ENCODE measurements at places on chromosomes 13 and 19.

DNA sequence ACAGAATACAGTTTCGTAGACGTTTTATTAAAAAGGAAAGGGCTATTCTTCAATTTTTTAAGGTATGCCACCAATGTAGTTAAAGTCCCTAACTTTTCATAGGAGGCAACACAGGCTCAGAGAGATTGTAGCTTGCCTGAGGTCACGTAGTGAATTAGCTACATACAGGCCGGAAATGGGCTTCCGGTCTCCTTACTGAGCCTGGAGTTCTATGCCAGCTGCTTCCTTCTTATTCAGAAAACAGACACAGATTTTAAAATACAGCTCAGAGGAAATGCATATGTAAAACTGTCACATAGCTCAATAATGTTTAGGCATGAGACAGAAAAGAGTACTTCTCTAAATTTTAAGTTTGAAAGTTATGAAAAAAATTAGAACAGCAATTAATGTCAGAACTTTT is 85.4 kb upstream of the TUBA3C start:
- no peak for DNase-seq

- DNase-seq, result no peak
Measured at GRCh38 chr13:37648609-37649008, 50.0 kb upstream of the POSTN start.

- DNase-seq, result no peak
Measured at GRCh38 chr13:109665781-109666249, 120.6 kb downstream of the IRS2 start.

GRCh38 chr19:48121909-48122371 is 11.3 kb upstream of the PLA2G4C start:
- DNase-seq, result no peak

DNA sequence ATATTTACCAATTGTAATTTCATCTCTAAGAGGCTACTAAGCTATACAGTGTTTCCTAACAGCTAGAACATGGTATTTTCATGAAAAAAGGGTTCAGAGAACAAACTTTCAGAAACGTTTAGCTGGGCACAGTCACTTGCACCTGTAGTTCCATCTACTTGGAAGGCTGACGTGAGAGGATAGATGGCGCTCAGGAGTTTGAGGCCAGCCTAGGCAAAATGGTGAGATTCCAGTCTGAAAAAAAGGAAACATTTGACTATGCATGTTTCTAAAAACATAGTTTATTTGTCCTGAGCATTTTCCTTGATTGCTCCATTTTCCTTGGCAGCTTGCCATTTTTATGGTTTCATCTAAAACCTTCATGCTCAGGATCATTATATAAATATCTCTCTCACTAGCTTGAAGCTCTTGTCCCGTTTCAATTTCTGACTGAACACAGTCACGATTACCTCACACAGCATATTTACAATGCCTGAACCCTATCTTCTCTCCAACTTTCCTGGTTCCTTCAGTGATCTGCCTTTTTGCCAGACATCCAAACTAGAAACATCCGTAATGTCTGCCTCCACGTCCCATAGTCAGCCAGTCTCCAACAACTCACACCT is 200.8 kb downstream of the RGCC start:
- DNase-seq, result no peak

DNA sequence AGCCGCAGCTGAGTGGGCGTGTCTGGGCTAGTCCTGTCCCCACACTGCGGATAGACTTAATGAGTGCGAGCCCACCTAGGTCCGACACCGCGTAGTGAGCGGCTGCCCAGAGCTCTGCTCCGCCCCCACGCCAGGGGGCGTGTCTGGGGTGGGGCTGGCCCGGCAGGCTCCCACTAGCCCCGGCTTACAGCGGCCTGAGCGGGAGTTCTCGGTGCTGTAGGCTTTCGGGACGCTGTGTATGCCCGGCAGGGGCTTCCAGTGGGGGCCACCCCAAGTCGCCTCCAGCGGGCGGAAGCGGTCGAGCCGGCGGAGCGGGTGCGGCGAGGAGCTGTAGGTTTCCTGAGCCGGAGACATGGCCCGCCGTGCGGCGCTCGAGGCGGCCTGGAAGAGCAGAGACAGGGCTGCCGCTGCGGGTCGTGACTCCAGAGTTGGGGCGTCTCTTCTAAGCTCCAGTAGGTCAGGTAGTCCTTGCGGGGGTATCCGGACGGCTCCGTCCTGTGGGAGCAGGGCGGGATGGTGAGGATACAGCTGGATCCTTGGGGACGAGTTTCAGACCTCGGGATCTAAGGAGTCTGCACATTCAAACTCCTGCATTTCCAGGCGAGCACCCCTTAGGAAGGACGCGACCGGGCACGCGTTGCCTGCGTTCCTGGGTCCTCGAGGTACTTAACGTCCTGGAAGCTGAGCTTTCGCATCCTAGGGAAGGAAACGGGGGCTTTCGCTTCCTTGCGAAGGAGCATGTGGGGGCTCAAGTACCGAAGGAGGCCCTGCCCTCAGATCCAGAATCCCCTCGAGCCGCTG is 1.2 kb downstream of the CGB7 start:
- DNase-seq, result no peak

- no peak for DNase-seq
Measured at GRCh38 chr19:4660181-4660791, 9.9 kb downstream of the MYDGF start.

- no peak for DNase-seq
Measured at GRCh38 chr13:95728957-95729356, 52.0 kb downstream of the DNAJC3 start.

DNA sequence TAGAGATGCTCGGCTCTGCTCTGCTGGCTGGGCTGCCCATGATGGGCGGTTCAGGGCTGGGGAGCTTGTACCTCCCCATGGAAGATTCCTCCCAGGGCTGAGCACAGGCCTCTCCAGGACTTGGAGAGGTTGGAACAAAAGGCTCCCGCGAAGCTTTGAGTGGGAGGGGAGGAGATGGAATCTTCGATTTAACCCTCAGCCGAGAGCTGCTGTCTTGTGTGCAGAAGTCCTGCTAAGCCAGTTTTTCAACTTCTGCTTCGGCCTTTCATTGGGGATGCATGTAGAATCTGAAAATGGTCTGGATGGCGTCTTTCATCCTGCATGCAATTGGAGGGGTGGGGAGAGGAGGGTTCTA is 163.3 kb downstream of the KDM4B start:
- no peak for DNase-seq

GRCh38 chr19:56538761-56539263 is at the start of gene ZFP28:
Gene ZFP28, plus strand, starts transcription at chr19:56538948. Its CDS starts 71 bp downstream, at chr19:56539019.
- peak; percentile 10 for DNase-seq

DNA sequence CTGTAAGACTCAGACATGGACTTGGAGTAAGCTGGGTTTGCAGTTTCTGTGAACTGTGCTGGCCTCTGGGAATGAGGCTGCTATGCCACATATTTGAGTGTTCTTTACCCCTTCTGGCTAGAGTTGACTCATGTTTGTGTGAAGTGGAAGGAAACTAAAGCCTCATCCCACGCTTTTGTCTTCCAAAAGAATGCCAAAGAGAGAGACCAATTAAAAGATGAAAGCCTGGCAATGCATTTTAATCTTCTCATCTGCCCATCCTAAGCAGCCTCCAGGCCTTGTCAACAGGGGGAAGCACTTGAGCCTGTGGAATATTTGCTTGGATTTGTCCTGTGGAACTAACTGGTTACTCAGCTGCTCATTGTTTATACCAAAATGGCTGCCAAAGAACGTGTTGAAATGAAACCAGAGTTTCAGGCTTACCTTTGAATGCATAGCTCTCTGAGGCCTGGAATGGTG is 49.1 kb downstream of the LMO7 start:
- DNase-seq, result no peak

GRCh38 chr13:77328819-77329132 is 1.9 kb upstream of the MYCBP2 start:
- no peak for DNase-seq

DNA sequence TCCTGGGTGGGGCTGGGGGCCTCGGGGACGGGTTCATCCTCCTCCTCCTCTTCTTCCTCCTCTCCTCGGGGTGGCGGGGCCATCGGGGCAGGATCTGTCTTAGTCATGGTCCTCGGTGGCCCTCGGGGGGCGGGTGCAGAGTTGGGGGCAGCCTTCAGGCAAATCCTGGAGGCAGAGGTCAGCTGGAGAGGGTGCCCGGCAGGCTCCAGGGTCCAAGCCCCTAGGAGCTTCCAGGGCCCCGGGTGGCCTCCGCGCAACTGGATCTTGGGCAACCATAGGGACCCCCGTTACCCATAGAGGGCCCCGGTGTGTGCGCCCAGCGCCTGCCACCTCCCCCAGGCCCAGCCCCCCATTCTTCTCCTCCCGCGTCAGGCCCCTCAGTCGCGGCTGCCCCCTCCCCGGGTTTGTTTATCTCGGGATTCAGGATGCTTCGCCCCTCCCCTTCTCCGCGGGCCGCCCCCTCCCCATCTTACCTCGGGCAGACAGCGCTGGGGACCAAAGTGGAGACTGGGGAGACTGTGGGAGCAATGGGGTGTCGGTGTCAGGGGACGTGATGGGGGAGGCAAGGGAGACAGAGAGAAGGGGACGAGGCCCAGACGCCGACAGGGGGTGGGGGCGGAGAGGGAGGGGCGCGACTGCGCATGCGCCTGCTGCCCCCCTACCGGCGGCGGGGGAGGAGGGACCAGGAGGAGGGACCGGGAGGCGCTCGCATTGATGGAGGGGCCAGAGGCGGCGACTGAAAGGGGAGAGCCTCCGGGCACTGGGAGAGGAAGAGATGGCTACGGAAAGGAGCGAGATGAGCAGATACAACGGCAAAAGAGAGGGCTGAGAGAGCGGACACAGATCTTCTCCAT is at the start of gene CLIP3:
Gene CLIP3 (minus strand): TSS at position 623 of the 854 bp plus-strand sequence. CDS start 516 bp downstream, at position 107.
- no peak for DNase-seq

GRCh38 chr19:3034656-3035541 is 5.8 kb upstream of the TLE2 start:
- DNase-seq, result no peak

DNA sequence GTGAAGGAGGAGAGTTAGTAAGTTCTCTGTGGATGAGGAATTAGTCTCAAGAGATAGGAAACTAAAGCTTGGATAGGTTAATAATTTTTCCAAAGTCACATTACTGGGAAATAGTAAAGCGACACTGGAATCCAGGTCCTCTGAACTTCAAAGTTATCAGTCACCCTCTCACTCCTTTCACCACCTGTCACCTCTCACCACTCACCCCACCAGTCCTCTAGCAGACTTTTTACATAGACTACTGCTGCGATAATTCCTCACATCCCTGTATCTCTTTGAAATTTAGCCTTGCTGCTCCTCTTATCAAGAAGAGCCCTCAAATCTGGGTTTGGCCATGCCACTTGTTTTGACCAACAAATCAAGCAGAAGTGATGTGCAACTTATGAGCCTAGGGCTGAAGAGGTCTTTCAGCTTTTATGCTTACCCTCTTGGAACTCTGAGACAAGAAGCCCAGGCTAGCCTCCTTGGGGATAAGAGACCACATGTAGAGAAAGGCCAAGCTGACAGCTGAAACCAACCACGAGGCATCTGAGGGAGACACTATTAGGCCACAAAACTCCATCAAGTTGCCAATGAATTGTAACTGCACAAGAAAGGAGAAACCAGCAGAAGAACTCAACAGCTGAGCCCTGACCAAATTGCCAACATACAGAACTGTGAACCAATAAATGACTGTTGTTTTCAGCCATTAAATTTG is 41.2 kb downstream of the STARD13 start:
- no peak for DNase-seq

DNA sequence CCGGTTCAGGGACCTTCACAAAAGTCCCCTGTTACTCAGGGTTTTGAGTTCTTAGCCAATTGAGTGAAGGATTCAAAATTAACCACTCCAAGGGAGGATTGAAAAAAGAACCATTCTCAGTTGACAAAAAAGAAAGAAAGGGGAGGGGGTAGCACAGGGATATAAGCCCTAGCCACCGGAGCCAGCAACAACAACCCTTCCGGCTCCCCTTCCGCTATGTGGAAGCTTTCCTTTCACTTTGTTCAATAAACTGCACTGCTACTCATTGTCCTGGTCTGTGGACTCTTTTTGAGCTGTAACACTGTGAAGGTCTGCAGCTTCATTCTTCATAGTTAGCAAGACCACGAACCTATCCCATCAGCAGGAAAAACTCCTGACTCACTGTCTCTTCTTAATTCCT is 1488.1 kb upstream of the PRR20A start:
- no peak for DNase-seq

DNA sequence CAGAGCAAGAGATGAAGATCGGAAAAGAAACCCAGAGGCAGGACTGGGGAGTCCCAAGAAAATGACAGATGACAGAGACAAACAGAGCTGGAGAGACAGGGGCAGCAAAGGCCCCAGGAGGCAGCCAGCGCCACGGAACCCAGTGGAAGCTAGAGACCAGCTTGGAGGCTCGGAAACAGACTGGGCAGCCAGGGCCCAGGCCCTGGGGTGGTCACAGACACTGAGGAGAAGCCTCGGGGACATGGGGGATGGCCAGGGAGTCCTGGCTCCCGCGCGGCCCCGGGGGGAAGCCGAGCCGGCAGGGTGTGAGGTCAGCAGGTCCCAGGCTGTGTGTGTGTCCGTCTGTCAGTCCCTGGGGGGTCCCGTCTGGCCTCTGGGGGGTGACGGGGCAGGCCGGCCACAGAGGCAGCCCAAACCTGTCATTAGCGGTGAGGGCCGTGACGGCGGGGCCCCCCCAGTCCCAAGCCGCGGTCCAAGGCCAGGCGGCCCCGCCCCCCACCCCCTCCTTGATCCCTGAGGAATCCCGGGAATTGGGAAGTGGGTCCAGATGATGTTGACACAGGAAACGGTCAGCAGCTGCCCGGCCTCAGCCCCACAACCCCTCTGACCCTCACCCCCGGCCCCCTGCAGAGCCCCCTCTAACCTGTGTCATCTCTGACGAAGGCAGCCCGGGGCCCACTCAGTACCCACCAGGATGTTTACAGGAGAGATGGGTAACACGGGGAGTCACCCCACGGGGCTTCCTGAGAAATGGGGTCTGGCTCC is 2.5 kb upstream of the TMEM190 start:
- no peak for DNase-seq

DNA sequence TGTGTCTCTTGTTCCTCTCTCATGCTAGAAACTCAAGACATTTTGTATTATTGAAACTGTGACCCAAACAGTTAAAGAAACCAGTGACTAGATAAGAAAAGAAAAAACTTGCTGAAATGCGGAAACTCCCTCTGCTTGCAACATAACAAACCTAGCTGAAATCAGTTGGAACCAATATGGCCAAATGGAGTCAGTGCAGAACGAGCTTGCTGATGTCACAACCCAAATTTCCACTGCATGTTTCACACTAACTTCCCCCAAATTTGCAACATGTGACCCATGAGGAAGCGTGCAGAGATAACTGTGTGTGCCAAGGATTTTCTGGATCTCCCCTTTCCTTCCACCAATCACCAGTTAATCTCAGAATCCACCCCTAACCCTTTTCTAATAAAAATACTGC is 208.0 kb downstream of the DLEU7 start:
- DNase-seq, result no peak

DNA sequence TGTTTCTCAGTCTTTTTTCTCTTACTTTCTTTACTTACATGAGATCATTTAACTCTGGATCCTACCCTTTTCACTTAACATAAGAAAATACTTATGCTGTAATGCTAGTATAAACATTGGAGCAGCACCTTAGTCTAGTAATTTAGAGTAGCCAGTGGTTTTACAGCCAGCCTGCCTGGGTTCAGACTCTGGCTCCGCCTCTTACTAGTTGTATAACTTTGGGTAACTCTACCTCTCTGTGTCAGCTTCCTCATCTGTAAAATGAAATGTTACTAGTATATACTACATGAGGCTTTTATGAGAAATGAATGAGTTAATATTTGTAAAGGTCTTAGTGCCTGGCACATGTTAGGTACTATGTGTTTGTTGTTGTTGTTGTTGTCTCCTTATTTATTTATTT is 5.6 kb downstream of the CDADC1 start:
- DNase-seq, result no peak
